Adrenal gland (tissue), 19 donors: ENCODE measurements at places on chromosomes 4 and X.
A peak's percentile ranks its signal among the peaks of the same experiment; 100 is the strongest.

DNA sequence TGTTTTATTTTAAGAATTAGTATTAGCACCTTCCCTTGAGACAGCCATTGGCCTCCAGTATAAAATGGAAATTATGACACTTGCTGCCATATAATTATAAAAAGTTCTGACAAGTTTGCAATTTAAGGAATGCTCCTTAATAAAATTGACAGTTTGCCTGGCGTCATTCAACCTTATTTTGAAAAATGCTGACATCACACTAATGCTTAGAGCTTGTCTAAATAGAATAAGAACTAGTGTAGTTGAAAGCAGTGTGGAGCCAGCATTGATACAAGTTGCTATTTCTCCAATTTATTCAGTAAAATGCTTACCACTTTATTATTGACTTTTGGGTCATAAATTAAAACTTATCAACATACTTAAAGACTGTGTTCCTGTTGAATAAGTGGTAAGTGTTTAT, 54.3 kb upstream of the ARX start:
- DNase-seq, result no peak

DNA sequence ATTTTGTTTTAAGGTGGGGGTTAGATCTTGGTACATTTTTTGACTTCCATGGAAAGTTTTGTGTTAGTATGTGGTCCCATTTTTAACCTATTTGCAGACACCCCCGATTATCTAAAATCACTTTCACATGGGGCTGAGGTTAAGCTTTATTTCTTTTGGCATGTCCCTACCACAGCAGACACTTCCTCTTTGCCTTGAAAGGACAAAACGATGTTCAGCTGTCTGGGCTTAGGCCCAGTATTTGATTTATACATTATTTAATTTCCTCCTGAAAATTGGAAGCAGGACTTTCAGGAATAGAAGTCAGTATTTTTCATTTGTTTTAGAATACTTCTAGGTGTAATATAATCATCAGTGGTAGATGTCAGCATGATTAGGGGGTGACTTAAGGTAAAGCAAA, 112.4 kb upstream of the SPRY1 start:
- DNase-seq, result no peak

DNA sequence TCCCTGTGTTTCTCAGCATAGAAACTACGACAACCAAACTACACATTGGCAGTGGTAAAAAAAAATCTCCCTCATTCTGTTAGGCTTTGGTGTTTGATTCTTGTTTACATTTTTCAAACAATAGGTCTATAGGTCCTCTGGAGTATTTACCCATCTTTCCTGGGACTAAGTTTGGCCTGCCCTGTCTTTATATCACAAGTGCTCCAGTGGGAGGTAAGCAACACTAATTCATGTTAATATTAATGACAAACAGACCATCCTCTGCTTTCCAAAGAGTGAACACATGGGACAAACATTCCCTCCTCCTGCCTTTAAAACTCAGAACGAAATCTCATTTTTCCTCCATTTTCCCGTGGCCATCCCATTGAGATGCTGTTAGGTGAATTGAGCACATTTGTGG, 514.1 kb upstream of the INTU start:
- no peak for DNase-seq

DNA sequence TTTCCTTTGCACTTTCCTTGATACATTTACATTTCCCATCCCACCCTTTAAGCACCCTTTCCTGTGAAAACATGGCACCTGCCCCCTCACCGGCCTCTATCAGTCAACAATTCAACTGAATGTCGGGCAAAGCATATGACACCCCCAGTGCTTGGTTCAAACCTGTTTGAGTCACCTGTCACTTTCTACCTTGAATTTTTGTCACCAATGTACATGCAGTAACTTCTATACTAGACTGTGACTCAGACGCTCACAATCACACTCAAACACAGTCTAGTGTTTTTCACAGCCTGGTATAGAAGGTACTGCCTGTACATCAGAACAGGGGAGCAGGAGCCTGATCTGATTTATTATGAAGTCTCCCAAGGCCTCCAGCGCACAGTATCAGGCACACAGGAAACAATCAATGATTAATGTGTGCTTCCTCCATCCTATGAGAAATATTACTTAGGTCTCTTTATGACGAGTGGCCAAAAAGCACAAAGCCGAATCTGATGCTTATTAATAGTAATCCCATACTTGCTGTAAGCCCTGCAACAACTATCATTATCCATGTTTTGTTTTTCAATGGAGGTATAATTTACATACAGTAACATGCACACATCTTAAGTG, 49.2 kb upstream of the FAM9C start:
- no peak for DNase-seq

- DNase-seq, result no peak
Observed at GRCh38 chrX:6052111-6052745, 176.4 kb downstream of the NLGN4X start.

GRCh38 chrX:57772637-57773036, 92.6 kb upstream of the NLRP2B start:
- DNase-seq, result no peak

- DNase-seq, result no peak
Observed at GRCh38 chr4:160350944-160351343, 1248.1 kb downstream of the RAPGEF2 start.

GRCh38 chr4:3613967-3614730, 81.9 kb upstream of the LRPAP1 start:
- DNase-seq, result peak; percentile 58

DNA sequence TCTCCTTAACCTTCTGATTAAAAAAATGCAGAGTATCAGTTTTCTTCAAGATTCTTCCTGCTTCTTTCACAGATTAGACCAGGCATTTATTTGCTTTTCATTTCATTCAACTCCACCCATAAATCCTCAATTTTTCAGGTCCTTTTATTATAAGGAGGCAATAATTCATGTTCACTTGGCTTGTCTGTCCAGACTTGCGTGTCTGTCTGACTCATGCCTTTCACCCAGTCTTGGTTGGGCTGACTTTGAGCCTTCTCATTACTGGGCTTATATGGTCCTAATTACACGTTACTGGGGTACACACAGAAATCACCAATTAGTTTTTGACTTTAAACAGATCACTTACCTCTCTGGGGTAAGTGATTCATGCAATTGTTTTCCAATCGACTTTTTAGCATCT, 48.8 kb upstream of the GALNT7 start:
- DNase-seq, result no peak

- no peak for DNase-seq
Observed at GRCh38 chr4:122946142-122946541, 23.7 kb upstream of the NUDT6 start.

DNA sequence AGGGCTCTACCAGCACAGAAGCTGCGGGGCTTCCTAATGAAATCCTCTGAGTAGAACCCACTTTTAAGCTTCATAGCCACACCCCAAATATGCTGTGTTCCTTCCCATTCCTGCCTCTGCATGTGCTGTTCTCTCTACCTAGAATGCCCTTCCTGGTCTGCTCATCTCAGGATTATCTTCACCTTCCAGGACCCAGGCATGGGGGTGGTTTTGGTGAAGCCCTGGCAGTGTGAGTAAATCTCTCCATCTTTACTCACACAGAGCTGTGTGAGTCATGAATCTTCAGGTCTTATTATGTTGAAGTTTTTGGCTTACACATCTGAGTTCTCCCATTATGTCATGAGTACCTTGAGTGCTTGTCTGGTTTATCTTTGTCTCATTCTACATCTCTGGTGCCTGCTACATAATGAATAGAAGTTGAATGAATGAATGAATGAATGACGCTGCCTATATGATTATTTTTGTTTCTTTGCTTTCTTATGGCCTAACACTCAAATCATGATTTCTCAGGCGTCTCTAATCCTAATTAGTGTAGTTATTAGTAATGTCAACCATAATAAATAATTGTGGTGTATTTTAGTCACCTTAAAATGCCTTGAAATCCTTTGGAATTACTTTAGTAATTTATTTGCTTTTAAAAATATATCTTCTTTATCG, 41.9 kb downstream of the HADH start:
- no peak for DNase-seq

DNA sequence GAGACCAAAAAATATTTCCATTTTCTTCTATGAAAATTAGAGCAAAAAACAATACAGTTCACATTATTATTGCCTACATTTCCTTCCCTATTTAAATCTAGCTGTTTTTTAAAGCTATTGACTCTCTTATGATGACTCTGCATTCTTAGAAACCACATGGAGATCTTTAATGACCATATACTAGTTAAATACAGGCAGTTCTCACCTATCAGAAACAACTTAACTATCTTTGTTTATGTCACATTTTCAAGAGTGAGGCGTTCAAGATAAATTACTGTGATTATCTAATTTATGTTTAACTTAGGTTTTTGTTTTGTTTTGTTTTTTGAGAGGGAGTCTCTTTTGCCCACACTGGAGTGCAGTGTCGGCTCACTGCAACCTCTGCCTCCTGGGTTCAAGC, 3.0 kb downstream of the CISD2 start:
- no peak for DNase-seq

GRCh38 chr4:15765391-15765790, 12.7 kb upstream of the CD38 start:
- no peak for DNase-seq

- no peak for DNase-seq
Observed at GRCh38 chrX:133550665-133551485, 135.6 kb upstream of the GPC4 start.

- no peak for DNase-seq
Observed at GRCh38 chr4:109990261-109991257, 77.9 kb downstream of the EGF start.

DNA sequence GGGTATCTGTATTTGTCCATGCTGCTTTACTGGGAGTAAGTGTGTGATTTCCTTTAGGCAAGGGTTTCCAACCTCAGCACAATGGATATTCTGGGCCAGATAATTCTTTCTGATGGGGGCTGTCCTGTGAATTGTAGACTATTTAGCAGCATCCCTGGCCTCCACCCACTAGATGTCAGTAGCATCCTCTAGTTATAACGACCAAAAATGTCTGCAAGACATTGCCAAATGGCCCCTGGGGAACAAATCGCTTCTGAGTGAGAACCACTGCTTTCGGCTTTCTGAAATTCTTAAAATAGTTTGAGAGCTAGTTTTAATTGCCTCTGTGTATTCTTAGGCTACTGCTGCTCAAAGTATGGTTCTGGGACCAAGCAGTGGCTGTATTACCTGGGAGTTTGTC, 81.2 kb upstream of the GPM6B start:
- peak; percentile 21 for DNase-seq

GRCh38 chr4:68469482-68469881, 22.2 kb downstream of the TMPRSS11E start:
- DNase-seq, result no peak

DNA sequence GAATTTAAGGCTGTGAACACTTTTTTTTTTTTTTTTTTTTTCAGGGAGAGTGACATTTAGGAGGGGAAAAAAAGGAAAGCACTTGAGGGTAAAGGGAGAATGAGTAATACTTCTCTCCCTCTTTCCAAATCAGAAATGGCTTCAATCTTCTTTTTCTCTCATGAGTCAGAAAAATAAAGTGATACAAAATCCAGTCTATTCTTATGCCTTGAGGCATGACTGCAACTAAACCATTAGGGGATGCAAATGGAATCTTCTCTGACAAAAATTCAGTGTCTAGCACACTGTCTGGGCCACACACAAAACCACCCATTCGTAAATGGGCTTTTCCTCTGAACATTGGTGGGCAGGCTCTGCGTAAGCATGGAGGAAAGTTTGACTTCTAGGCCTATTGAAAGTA, 46.7 kb upstream of the POU4F2 start:
- DNase-seq, result no peak

- peak; percentile 31 for DNase-seq
Observed at GRCh38 chrX:12771445-12772069, 19.7 kb upstream of the PRPS2 start.

DNA sequence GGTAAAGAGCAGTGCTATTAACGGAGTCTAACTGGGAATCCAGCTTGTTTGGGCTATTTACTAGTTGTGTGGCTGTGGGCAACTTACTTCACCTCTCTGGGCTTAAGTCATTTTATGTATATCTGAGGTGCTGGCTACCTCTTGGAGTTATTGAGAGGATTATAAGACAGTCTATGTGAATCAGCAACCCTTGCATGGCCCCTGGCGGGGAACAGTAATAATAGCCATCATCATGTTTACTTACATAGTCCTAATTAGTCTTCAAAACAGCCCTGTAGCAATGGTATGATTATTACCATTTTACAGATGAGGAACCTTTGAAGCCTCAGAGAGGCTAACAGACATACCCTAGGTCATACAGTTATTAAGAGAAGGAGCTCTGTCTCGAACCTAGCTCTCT, 1.5 kb downstream of the HPRT1 start:
- DNase-seq, result no peak

- no peak for DNase-seq
Observed at GRCh38 chr4:100087743-100088142, 102.5 kb downstream of the DDIT4L start.

DNA sequence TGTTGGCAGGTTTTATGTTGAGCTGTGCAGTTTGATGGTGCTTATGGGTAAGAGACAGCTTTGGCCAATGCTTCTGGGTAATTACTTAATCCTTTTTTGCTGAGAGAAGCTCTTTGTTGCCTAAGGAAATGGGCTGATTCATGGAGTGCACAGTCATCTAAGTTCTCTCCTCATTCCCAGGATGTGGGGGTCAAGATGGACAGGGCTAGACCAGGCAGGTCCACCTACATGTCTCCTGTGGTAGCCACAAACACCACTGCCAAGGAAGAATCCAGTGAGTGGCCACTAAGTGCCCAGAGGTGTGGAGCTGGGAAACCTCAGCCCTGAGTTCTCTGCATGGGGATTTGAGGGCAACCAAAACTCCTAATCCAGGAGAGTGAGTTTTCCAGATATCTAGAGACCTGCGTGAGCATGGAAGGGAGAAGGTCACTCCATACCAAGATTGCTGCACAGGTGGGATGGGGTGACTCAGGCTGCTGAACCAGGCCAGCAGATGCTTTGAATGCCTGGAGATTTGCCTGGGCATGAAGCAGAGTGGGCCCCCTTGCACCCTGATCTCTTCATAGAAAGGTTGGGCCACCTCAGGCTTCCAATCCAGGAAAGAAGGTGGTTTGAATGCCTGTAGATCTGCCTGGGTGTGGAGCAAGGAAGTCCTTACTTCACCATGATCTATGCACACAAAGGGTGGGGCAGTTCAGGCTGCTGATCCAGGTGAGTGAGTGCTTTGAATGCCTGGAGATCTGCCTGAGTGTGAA, 234.8 kb upstream of the GNPDA2 start:
- no peak for DNase-seq

DNA sequence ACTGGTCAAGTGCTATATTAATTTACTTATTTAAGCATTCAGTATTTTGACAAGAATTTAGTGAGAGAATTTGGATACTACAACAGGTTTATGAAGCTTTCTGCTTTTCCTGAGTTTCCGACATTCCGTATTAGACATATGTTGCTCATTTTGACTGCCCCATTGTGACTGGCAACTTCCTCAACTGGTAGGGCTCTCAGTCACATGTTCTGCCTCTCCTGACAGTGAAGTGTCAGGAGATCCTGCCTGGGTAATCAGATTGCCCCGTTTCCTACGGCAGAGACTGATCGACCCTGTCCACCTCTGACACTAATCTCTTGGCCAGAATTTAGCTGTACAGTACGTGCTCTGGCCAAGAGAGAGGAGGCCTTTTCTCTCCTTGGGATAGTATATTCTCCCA, 49.5 kb downstream of the CLNK start:
- no peak for DNase-seq

DNA sequence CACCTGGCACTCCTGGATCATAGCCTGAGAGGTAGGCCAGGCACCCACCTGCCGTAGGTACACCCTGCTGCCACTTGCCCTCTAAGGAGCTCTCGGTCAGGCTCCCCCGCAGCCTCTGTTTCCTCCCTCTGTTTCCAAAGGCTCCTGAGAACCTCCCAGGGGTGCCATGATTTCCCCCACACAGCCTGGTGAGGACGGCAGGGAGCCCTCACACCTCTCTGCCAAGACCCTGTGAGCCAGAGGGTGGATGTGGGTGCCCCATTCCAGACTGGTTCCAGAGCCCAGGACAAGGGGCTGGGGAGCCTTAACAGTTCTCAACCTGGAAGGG, 1.6 kb upstream of the ABLIM2 start:
- no peak for DNase-seq
